ENCODE measurements at places on chromosomes 6 and 20.
A peak's percentile ranks its signal among the peaks of the same experiment; 100 is the strongest.

- DNase-seq, result no peak
Observed at GRCh38 chr6:153994004-153994403, 45.0 kb upstream of the OPRM1 start.

GRCh38 chr6:122472022-122472340 lies 374 bp upstream of the SERINC1 start:
- no peak for DNase-seq

DNA sequence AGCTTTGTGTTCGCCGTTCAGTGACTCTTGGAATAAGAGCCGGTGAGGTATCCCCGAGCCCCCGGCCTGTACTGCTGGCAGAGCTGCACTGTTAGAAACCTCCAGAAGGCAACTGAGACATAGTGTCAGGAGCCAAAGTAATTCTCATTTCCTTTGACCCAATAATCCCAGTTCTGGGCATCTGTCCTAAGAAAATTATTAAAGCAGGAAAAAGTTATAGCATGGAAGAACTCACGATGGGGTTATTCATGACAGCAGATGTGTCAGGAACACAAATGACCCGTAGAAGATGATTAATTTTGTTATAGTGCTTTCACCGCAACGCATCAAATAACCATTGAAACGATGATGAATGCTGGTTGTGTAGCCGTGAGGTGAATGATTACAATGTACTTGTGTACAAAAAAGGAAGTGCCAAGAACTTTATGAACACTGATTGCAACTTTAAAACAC lies 20.3 kb downstream of the CYP21A2 start:
- DNase-seq, result no peak

DNA sequence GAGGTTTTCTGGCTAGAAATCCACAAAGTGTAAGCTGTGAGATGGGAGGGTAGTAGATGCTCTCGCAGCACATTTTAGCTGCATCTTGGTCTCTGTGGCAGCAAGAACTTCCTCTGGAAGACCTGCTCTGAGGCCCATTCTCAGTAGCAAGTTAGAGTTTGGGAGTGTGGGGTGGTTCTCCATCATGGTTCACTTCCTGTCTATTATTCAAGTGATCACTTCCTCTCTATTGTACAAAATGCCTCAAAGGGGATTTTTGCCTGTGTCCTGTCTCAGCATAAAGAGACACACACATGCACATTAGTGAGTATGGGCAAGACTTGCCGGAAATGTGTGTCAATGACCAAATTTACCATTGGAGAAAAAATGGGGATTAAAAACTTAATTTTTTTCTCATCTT lies 42.5 kb downstream of the LYRM2 start:
- no peak for DNase-seq

DNA sequence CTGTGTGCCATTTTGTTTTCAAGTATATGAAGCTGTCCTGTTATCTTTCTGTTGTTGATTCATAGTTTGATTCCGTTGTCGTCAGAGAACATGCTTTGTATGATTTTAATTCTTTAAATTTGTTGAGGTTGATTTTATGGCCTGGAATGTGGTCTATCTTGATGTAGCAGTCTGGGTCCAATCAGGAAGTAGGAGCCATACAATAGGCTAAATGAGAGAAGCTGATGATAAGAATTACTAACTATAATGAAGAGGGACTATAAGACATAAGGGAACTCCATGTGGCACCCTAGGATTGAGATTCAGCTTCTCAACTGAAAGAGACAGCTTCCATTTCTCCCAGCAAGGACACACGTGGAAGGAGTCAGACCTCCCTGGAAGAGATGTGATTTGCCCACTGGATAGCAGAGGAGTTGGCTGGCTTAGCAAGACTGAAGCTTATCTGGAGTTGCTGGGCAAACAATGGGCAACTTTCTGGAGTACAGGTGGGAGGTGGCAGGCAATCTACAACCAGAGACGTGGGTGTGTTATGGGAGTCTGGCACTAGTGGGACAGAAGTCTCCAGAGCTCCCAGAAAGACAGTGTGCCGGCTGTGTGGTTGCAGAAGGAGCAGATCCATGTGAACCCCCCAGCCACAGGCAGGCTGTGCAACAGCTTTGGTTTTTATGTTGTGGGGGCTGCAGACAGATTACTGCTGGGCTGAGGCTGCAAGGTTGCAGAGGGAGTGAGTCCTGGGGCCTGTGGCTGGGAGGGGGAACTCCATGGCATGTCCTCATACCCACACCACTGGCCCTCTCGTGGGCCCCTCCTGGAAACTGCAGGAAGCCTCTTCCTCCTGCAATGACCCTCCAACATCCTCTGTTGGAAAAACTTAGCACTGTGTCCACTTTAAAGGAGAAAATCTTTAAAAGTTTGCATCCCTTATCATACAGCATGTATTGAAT lies 7.1 kb downstream of the ZNF831 start:
- no peak for DNase-seq

- no peak for DNase-seq
Observed at GRCh38 chr20:18066421-18067333, 9.0 kb upstream of the OVOL2 start.

DNA sequence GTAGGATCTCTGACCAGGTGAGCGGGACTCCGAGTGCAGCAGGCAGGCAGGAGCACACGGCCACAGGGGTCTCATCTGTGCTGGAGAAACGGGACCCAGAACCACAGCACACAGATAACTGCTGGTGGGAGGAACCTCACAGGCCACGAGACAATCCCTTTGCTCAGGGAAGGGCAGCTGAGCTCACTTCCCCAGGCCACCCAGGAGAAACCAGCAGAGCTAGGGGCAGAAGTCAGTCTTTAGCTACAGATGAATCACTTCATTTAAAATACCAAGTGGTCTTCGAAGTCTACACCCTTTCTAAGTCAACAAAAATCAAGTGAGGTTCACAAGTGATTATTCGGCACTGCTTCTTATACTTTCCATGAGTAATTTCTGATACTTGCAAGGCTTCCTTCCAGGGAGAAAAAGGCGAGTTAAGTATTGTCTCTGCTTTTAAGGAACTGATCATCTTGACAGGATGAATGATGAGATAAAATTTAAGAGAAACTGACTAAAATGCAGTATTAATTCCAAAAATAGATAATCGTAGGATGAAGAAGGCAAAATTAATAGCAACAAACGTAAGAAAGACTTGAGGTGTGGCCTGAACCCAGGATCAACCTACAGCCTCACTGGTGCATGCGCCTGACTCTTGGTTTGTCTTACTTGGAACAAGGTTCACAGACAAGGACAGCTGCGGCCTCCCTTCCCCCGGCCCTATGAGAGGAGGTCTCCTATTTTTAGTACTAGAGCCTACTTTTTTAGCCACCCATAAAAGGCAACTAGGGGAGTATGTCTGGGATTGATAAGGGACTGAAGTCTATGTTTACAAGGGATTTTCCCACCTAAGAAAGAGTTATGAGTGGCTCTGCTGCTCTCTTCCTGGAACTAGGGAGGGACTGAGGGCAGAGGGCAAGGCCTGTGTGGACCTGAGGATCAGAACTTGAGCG lies 233.6 kb downstream of the TTLL2 start:
- no peak for DNase-seq

DNA sequence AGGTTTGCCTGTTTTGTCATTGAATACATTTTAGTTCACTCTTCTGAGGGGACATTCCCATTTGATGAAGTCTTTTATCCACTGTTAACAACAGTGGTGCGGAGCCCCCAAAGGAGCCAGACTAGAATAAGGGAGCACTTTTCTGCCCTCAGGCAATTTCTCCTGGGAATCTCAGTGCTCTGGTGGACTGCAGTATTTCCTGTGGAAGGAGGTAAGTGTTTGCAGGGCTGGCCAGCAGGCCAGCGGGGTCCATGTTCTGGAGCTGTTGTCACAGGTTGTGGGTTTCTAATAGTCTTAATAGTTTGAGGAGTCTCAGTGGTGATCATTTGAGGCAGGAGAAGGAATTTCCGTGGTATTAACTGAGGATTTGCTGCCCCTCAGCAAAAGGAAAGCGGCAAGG lies 83.5 kb downstream of the ASXL1 start:
- DNase-seq, result no peak

DNA sequence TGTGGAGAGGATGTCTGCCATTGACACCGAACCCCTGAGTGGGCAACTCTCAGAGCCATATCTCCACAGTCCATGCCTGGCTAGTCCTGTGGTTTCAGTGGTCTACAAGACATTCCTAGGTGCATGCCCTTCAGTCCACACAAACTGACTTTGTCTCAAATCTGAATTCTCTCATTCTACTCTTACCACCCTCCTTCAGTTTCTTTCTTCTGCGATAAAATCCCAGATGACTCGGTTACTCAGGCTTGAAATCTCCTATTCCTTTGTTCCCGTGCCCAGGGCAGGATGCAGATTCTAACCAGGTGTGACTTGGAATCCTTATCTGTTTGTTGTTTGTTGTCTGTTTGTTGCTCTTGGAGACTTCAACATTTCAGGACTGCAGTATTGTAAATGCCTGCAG lies 9.3 kb downstream of the CDS2 start:
- DNase-seq, result no peak

GRCh38 chr6:41039060-41039998 lies at the start of gene UNC5CL:
Gene UNC5CL, minus strand, starts transcription at chr6:41039221. Its CDS starts 4,147 bp downstream, at chr6:41035074.
- peak; percentile 46 for DNase-seq

DNA sequence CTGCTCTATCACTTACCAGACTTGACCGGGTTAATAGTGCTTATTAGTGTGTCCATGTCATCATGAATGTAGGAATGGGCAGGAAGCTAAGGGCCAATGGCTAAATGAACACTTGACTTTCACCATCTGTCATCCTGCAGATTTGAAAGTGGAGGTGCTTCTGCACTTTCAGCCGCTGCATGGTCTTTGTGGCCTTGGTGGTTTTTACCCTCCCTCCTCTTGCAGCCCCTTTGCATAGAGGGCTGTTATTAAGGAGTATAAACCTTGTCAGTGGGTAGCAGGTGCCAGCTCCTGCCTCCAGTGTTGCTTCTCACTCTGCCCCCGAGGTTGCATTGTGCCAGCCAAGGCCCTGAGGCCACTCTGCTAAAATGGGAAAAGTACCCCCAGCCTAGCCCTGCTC lies 122.2 kb upstream of the TNFAIP3 start:
- DNase-seq, result no peak

DNA sequence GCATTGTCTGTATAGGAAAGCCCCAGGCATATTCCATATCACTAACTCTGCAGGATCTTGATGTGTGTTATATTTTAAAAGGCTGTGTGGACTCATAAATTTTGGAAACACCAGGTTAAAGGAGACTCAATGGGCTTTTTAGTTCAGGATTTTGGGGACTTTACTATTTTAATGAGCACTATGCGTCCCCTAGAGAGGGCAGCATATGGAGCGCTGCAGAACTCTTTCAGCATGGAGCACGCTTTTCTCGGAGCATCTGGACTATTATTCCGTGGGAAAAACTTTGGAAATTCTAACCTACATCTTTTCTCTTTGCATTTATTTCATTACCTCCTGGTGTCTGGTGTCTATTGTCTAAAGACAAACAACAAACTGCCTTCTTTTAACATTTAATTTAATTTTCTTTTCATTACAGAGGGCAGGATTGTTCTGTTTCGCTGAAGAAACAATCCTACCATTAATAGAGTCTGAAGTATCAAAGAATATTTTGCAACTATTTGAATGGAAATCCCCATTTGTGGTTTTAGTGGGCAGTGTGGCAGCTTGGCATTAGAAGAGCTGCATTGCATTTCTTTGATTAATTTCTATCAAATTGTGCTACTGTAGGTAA lies 399.9 kb upstream of the HSF2 start:
- no peak for DNase-seq

- no peak for DNase-seq
Observed at GRCh38 chr6:3755637-3756545, 4.4 kb upstream of the PXDC1 start.

GRCh38 chr6:106974336-106974998 lies at the start of gene CD24:
Gene CD24, minus strand, starts transcription at chr6:106974729. Its CDS starts 83 bp downstream, at chr6:106974646.
- peak; percentile 35 for DNase-seq

- DNase-seq, result peak; percentile 10
Observed at GRCh38 chr6:11429577-11429976, 108.0 kb upstream of the TMEM170B start.

Data from stimulated activated CD4-positive, alpha-beta T cell treated with anti-CD3 and anti-CD28 coated beads, Interleukin-4, amount 100 ng/mL, for 4 hours (primary cell).